ENCODE measurements at places on chromosomes 12 and 14.
A peak's percentile ranks its signal among the peaks of the same experiment; 100 is the strongest.

GRCh38 chr14:50954811-50955372, 10.6 kb upstream of the PYGL start:
- peak; percentile 25 for DNase-seq

DNA sequence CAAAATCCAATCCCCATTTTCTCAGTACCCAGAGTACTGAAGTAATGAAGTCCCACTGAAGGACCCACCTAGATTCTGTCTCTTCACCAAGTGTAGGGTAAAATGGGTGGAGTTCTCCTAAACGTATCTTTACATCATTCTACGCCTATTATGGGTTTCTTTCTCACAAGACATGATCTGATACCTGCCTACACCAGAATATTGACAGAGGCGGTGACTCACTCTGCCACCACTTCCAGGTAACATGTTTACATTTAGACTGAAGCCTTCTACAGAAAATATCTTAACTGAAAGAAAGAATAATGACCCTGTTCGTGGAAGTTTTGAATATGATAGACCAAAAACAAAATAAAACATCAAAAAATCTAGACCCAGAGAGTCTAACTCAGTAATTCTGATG, 89.8 kb downstream of the BTG1 start:
- DNase-seq, result peak; percentile 61

GRCh38 chr12:123767613-123768012, 5.5 kb downstream of the DNAH10 start:
- peak; percentile 53 for DNase-seq

DNA sequence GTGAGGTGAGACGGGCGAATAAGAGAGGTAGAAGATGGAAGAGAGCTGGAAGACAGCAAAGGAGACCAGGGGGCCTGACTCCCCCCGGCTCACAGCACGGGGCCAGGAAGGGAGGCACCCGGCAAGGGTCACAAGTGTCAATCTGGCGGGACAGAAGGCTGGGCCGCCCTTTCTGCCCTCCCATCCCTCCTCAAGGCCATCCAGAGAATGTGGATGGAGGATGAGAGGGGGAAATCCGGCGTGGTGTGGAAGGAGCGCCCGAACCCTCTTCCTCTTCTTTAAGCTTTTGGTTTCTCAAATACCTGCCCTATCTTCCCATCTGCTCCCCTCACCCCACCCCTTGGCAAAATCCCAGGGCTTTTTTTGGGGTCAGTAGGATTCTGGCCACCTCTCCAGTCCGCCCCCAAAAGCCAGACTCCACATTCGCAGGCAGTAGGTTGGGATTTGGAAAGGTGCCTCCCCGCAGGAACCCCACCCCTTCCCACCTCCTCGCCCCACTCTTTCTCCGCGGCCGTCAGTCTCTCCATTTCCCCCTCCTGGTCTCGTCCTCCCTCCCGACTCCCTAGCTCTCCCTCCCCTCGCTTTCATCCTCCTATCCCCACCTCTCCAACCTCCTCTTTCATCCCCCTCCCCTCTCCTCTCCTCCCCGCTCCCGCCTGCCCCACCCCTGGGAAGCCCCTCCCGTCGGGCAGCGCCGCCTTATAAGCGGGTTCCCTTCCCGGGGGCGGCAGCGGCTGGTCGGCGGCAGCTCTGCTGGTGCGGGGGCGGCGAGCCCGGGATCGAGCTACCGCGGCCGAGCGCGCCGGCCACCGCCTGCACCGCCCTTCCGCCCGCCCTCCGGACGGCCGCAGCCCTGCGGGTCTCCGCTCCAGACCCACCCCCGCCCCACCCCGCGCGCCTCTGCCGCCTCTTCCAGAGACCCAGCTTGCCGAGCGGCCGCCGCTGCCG, at the start of gene PTMS:
PTMS (plus strand) TSS at position 730 of the 948 bp plus-strand sequence. CDS start 343 bp downstream, outside the sequence.
- no peak for DNase-seq

DNA sequence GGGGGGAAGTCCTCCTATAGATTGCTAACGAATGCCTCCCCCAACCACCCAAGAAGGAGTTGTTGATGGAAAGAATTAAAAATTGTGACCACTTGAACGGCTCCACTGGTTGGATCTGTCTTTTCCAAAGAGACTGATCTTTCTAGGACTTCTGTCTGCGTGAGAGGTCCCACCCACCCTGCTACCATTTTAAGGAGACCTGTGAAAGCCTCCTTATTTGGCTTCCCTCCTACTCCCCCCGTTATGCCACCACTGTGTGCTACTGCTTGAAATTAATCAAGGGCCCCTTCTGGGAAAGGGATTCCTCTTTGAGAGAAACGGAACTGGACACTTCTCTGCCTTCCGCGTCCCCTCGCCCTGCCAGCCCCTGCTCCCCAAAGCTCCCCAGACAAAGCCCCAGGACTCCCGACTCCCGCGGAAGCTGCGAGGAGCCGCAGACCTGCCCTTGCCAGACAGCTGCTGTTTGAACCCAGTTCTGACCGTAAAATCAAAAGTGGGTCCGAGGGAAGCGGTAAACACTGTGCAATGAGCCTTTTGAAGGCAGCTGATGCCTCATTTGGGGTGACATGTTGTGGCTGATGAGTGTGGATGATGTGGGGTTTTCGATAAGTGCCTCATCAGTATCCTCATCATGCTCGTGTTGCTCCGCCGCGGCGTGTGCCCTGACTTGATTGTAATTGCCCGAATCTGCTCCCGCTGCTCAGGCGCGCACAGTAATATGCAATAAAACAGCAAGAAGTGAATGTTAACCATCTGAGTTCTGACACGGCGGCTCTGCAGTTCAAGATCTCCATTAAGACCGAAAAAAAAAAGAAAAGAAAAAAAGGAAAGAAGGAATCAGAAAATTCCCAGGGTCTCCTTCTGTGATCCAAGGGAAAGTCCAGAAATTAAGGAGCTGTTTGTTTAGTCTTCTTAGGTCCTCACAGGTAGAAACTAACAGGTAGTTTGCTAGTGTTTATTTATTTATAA, 48.2 kb downstream of the MBIP start:
- DNase-seq, result peak; percentile 17

GRCh38 chr14:70924521-70924920, 17.3 kb downstream of the PCNX1 start:
- DNase-seq, result no peak

DNA sequence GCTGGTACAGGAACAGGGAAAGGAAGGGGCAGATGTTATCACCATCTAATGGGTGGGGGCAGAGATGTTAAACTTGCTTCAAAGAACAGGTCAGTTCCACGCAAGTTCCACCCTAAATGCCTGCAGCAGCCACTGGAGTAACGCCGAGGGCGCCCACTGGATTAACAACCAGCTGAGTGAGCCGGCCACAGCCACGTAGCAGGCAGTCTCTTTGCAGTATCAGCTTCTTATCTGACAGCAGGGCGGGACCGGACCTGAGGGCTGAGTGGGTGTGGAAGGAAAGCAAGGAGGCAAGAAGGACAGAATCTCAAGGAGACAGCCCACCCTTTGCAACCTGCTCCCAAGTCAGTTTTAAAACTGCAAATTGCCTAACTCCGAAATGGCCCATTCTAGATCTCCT, 38.4 kb upstream of the FOXN3 start:
- DNase-seq, result no peak

GRCh38 chr12:6952121-6952862, 1.1 kb downstream of the PTPN6 start:
- peak; percentile 38 for DNase-seq

DNA sequence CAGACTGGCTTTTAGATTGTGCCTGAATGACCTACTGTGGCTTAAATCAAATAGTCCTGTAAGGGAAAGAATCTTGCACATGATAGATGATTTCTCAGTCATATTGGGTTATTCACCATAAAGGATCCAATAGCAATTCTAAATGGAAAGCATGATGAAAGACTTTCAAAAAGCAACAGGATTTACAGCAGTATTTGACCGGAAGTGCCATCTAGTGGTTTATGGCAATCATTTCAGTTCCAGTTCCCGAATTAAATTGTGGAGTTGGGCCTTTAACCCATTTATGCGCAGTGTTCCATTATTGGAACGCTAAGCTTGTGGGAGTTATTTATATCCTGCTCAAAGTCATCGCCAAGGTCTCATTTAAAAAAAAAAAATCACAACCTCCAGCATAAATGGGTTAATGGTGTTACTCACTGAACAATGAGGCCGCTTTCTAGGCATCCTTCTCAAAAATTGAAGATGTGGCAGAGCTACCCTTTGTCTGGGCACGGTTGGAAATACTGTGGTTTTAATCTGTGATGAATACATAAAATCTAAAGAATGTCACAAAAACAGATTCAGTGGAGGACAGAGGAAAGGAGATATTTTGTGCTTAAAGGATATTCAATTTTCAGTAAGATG, 60.8 kb upstream of the REP15 start:
- peak; percentile 29 for DNase-seq

- DNase-seq, result no peak
These were observed 6.3 kb upstream of the HOXC4 start for GRCh38 chr12:54047160-54047963.

- DNase-seq, result peak; percentile 73
These were observed 25.1 kb upstream of the CDK17 start for GRCh38 chr12:96425321-96425720.

GRCh38 chr12:75474116-75474515, 6.4 kb upstream of the GLIPR1 start:
- DNase-seq, result no peak

DNA sequence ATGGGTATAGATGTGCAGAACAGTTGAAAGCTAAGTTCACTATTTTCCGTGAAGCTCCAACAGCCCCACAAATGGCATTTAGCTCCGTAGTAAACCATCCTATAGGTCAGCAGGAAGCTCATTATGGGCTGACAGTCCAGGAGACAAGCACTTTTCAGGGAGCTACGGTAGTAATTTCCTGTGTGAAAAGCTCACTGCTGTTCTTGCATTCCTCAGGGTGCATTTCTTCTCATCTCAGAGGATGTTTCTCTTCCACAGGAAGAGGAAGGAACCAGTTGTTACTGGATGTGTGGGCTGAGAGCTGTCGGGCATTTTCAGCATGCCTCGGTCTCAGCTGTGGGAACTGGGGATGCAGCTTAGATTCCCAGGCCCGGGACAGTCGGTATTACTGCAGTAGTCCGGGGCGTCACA, 72.8 kb downstream of the GALNT4 start:
- DNase-seq, result no peak

GRCh38 chr14:20827326-20827725, 24.7 kb upstream of the RNASE1 start:
- no peak for DNase-seq

DNA sequence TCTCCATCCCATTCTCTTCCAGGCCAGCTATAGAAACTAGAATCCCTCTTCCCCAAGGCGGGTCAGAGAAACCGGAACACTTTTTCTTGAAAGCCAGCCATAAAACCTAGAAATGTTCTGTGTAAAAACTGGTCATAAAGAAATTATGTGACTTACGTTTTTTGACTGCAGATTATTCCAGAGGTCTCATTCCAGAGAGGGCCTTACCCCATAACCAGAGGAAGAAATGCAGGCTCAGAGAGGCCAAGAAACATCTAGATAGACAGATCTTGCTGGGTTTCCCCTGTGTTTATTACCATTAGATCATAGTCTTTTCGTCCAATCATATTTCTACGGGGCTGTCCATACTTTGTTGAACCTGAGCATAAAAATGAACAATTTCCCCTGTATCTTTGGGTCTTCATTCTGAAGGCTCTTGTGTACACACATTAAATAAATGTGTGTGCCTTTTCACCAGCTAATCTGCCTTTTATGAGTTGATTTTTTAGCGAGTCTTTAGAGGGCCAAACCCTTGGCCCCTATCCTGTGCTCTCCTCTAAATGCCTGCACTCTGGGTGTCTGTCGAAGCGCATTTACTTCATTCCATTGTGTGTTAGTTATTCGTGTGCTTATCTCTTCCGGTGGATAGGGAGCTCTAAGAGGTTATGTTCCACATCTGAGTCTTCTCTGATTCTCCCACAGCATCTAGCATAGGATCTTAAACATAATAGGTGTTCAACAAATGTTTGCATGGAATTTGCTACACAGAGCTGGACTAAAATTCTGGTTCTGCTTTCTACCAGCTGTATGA, 163.0 kb downstream of the ADCK1 start:
- DNase-seq, result no peak

DNA sequence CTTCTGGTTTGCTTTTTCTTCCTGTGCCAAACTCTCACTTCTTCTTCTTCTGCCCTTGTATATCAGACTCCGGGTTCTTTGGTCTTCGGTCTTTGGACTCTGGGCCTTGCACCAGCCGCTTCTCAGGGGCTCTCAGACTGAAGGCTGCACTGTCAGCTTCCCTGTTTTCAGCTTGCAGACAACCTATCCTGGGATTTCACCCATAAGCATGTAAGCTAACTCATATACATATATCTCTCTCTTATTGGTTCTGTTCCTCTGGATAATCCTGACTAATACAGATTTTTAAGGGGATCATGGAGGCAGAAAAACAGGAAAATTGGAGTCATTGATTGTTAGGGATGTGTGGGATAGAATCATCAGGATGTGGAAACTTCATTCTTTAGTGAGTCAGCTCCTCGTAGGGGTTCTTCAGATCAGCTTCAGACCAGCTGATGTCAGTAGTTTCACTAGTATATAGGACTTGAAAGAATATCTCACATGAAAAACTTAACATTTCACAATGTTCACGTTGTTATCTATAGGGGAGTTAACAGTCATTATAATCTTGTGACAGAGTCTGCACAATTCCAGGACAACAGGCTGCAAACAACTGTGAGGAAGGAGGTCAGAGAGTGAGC, 102.9 kb downstream of the RASSF9 start:
- DNase-seq, result no peak
